ENCODE measurements at places on chromosomes 2 and 18. TPM values are rescaled to one million over a fixed set of nuclear protein-coding genes. Genes with fewer than 3 reads are reported as not detected.
A peak's percentile ranks its signal among the peaks of the same experiment; 100 is the strongest.

- DNase-seq, result no peak
These were observed 35.2 kb downstream of the RDH14 start for GRCh38 chr2:18525236-18525635.

- DNase-seq, result no peak
These were observed 922.0 kb upstream of the NRXN1 start for GRCh38 chr2:51953931-51954330.

DNA sequence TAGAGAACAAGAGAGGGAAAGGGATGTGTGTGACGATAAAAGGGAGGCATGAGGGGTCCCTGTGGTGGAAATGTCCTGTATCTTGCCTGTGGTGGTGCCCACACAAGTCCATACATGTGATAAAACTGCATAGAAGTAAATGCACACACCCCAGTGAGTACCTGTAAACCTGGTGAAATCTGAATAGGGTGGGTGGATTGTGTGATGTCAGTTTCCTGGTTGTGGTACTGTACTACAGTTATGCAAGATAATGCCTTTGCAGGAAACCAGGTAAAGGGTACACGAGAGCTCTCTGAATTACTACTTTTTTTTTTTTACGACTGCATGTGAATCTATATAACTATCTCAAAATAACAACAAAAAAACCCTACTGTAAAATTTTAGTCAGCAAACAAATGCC, 22.1 kb downstream of the SERPINE2 start:
- DNase-seq, result no peak

DNA sequence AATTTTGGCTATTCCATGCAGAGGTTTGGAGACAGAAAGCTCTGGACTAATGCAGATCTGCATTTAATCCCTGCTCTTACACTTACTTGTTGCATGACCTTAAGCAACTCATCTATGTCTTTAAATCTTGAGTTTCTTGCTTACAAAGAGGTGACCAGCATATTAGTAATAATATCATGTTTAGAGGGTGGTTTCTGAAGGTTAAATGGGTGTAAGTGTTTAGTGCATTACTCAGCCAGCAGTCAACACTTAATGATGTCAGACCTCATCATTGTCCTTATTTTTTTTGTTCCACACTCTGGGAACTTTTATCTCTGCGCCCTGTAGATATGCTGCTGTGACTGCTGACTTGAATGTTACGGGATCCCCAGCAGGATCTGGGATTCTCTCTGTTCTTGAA, 1.7 kb downstream of the IL1RL1 start:
- DNase-seq, result no peak

DNA sequence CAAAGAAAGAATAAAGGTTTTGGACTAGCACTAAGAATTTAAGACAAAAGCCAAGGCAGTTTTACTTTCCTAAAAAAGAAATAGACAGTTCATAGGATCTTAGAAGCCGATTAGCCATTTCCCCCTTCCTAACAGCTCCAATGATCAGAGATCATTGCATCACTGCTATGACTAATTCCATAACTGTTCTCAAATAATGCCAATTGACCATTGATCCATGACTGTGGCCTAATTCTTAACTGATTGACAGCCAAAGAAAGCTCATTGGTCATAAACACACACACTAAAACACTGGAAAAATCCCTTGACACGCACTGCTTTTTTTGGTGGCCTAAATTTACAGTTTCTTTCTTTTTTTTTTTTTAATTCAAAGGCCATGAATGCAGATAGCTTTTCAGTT, 345.0 kb upstream of the ACVR2A start:
- DNase-seq, result no peak

DNA sequence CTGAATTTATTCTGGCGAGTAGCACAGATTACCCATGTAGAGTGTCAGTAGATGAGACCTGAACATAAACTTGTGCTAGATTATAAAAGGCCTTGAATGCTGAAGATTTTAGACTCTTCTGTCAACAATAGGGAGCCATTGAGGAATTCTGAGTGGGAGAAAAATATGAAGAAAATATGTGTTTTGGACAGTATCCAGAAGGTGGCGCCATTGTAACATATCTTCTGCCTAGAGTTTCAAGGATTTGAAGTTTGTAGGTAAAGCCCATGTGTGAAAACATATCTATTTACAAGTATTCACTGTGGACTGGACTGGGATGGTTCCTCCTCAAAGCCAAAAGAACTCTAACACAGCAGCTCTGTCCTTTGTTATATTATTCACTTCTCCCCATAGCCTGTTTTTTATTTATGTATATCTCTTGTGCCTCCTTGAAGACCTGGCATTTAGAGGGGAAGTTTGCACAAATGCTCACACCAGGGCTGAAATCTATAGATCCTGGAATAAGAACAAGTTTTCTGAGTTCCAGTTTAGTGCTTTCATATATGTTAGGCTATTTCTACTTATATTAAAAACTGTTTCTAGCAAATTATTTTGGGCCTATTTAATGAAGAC, 124.9 kb downstream of the RDH14 start:
- DNase-seq, result no peak

- no peak for DNase-seq
These were observed 801.3 kb upstream of the ID2 start for GRCh38 chr2:7880566-7880965.

DNA sequence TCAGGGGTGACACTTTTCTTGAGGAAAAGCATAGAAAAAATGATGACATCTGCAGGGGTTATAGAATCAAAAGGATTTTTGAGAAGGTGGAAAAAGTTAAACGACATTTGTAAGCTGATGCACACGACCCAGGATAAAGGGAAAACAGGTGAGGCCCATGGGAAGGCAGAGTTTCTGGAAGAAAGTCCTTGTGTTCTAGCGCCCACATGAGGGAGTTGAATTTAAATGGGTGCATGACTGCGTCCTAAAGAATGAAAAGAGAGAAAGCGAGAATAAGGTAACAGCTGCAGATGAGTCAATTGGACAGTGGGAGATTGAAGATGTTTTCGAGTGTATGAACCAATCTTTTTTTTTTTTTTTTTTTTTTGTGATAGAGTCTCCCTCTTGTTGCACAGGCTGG, 158.1 kb downstream of the GALR1 start:
- DNase-seq, result no peak

DNA sequence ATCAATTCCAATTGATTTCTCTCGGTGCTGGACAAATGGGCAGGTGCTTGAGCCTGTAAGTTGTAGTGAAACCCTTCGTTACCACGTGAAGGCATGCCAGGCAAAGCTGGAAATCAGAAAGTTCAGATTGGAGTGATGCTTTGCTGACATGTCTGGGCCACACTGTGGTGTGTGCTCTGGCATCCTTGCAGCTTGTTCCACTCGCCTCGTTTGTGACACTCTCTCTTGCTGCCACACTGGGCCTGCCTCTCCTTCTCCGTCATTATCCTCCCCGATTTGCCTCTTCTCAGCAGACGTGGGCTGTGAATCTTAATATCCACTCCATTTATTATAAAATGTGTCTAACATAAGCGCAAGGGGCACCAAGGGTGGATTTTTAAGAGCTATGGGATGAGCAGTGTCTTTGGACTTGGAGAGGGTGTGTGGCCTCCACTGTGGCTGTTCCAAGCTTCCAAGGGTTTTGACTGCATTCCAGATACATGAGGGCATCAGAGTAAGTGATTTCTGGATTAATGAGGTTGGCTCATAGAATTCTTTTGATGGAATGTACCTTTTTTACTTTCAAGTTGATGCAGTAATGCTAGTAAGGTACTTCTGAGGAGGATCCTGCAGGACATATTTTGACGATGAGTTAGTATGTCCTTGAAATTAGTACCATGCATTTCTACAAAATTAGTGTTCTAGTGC, 238.8 kb downstream of the TPGS2 start:
- DNase-seq, result no peak

GRCh38 chr2:10752236-10752635, 30.8 kb downstream of the ATP6V1C2 start:
- DNase-seq, result peak; percentile 38

DNA sequence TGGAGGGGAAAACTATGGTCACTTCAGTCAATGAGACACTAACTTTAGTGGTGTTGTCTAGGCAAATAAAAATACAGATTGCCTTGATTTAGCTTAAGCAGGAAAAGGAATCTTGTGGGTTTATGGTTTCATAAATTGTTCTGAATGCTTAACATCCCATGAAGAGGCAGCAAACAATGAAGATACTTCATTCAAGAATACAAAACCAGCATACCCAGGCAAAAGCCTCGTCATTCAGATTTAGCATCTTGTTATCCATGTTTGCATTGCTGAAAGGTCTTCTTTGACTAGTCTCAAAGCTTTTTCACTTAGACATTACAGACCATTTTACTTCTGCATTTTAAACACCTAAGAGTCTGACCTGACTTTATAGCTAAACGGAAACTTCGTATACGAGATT, 272.7 kb upstream of the FSHR start:
- DNase-seq, result no peak

- DNase-seq, result no peak
These were observed 46.3 kb upstream of the CREB1 start for GRCh38 chr2:207483477-207483876.

DNA sequence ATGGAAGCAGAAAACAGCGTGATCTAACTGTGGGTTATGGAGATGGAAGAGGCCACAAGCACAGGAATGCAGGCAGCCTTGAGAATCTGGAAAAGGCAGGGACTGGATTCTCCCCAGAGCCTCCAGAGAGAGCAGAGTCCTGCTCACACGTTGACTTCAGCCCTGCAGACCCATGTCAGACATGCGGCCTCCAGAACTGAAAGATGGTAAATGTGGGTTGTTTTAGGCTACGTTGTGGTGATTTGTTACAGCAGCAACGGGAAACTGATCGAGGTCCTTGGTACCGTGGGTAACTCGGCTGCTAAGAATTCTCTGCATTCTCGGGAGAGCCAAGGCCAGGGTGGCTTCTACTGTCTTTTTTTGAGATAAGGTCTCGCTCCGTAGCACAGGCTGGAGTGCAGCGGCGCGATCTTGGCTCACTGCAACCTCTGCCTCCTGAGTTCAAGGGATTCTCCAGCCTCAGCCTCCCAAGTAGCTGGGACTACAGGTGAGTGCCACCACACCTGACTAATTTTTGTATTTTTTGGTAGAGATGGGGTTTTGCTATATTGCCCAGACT, 97.1 kb downstream of the ACKR3 start:
- DNase-seq, result no peak

GRCh38 chr2:236968101-236968879, 117.4 kb upstream of the COPS8 start:
- peak; percentile 83 for DNase-seq

DNA sequence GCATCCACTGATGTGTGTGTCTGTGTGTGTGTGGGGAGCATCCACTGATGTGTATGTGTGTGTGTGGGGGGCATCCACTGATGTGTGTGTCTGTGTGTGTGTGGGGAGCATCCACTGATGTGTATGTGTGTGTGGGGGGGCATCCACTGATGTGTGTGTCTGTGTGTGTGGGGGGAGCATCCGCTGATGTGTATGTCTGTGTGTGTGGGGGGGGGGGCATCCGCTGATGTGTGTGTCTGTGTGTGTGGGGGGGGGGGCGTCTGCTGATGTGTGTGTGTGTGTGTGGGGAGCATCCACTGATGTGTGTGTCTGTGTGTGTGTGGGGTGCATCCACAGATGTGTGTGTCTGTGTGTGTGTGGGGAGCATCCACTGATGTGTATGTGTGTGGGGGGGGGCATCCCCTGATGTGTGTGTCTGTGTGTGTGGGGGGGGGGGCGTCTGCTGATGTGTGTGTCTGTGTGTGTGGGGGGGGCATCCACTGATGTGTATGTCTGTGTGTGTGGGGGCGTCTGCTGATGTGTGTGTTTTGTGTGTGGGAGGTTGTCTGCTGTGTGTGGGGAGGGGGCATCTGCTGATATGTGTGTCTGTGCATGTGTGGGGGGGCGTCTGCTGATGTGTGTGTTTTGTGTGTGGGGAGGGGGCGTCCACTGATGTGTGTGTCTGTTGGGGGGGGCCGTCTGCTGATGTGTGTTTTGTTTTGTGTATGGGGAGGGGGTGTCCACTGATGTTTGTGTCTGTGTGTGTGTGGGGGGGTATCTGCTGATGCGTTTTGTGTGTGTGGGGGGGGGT, 125.9 kb downstream of the NFATC1 start:
- no peak for DNase-seq

GRCh38 chr2:217316743-217317142, 456.9 kb upstream of the TNP1 start:
- DNase-seq, result no peak

- DNase-seq, result no peak
These were observed 78.6 kb downstream of the ANKRD44 start for GRCh38 chr2:197232010-197232409.

- no peak for DNase-seq
These were observed 66.3 kb upstream of the DARS1 start for GRCh38 chr2:136051725-136052048.

DNA sequence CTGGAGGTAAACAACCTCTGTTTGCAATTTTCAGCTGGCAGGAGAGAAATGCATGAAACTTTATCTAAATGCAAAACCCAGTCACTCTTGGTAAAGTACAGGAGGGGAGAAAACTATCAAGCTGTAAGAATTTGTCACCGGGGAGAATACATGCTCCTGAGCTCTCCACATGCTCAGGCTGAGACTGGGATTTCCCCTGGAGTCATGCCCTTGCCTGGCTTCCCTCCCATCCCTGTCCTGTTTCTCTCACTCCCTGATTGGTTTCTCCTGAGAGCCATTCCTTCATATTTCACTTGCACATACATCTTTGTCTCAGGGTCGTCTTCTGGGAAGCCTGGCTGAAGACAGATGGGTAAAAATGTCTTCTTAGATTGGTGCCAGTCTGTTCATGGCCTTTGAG, 52.9 kb upstream of the SPATS2L start:
- no peak for DNase-seq

- peak; percentile 51 for DNase-seq
These were observed 219.8 kb upstream of the SPHKAP start for GRCh38 chr2:228401065-228401912.

DNA sequence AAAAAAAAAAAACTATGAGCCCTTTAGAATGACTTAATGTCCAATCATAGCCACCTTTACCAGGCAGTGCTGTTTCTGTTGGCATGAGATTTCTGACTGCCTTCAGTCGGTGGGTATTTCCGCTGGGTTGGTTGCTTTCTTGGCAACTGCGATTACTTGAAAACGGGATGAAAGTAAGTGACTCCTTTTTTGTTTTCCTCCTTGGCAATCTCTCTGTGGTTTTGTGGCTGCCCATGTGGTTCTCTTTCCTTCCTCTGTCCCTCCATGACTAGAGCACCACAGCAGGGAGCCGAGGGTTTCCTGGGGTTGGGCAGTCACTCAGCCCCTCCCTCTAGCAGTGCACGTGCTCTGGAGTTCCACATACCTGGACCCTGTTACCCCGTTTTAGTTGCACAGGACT, 112.1 kb downstream of the KLHL29 start:
- peak; percentile 36 for DNase-seq

GRCh38 chr2:237498341-237498740, 11.3 kb downstream of the MLPH start:
- no peak for DNase-seq

The RAB1A gene
- polyA plus RNA-seq, result 63.5 TPM

The LIPG gene
- 0.22 TPM for polyA plus RNA-seq

The DYSF gene
- 36.0 TPM for polyA plus RNA-seq

The TBC1D8 gene
- 10.1 TPM for polyA plus RNA-seq

The DPP4 gene
- 4.5 TPM for polyA plus RNA-seq

The LONRF2 gene
- polyA plus RNA-seq, result 0.26 TPM

The SLC9A4 gene
- polyA plus RNA-seq, result not detected

The MRO gene
- polyA plus RNA-seq, result 1.5 TPM

The MOCOS gene
- 0.13 TPM for polyA plus RNA-seq

The SMYD1 gene
- not detected for polyA plus RNA-seq
